Glomerular endothelial cell (primary cell): ENCODE measurements at places on chromosomes 5 and 9.

GRCh38 chr9:82404196-82404870, 415.8 kb downstream of the SPATA31D1 start:
- no peak for DNase-seq

- no peak for DNase-seq
Measured at GRCh38 chr5:143199843-143200242, 203.6 kb downstream of the NR3C1 start.

DNA sequence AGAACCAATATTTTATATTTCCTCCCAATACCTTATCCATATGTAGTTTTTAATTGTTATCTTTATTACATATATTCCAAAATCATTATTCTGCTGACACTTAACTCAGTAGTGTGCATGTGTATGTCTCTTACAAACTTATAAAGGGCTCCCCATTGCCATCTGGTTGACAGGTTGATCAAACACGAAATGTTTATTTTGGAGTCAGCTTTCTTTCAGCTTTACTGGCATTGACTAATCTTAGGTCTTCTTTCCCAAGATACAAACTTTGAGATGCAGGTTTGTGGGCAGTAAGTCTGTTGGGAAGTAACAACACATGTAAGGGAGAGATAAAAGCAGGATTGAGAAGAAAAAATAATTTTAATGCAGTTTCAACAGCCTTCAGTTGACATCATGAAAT, 716.0 kb upstream of the CHD1 start:
- DNase-seq, result no peak

- DNase-seq, result no peak
Measured at GRCh38 chr9:23841304-23841703, 15.3 kb upstream of the ELAVL2 start.

GRCh38 chr9:11551106-11551505, 938.3 kb upstream of the PTPRD start:
- DNase-seq, result no peak
